ENCODE measurements at places on chromosomes 12 and 14.

DNA sequence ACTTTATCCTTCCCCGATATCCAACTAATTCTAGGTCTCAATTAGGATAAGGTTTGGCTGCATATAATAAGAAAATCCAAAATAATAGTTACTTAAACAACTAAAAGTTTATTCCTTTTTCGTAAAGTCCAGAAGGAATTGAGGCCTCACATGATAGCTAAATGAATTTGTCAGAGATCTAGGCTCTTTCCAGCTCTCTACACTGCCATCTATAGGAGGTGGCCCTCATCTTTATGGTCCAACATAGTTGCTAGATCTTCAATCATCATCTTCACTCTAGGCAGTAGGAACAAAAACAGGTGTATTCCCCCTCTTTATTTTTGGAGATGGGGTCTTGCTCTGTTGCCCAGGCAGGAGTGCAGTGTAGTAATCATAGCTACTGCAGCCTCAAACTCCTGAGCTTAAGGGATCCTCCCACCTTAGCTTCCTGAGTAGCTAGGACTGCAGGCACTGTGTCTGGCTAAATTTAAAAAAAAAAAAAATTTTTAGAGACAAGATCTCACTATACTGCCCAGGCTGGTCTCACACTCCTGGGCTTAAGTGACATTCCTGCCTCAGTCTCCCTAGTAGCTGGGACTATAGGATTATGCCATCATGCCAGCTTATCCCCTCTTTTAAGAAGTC is 46.5 kb upstream of the SAV1 start:
- DNase-seq, result peak; percentile 17

GRCh38 chr14:64891839-64892375 is 12.2 kb upstream of the SPTB start:
- DNase-seq, result peak; percentile 22

- no peak for DNase-seq
Measured at GRCh38 chr12:53094394-53094787, 3.1 kb upstream of the IGFBP6 start.

GRCh38 chr14:55285048-55285652 is 13.9 kb downstream of the FBXO34 start:
- peak; percentile 56 for DNase-seq

- no peak for DNase-seq
Measured at GRCh38 chr12:117045160-117046010, 53.8 kb downstream of the TESC start.

DNA sequence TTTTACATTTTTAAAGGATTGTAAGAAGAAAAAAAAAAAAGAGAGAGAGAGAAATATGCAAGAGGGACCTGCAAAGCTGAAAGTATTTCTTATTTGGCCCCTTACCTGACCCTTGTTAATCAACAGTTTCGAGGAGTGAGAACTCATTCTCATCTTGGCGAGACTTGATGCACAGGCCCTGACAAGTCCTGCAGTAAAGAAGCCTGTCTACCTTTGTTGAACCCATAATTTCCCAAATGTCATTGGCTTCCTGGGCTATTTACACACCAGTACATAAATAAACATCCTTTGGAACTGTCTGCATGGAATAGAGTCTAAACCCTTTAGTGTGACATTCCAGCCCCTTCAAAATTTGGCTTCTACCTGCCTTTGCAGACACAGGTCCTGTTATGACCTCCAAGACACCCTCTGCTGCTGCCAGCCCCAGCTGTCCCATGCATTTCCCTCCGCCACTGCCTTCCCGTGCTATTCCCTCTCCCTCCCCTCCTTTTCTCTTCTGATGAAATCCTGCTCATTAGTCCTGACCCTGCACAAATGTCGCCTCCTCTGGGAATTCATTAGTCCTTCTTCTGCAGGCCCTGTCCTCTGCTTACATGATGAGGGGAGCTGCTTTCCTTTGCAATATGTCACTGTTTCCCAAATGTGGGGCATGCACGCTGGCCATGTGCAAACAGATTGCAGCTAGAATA is 35.1 kb downstream of the MYL2 start:
- DNase-seq, result no peak

DNA sequence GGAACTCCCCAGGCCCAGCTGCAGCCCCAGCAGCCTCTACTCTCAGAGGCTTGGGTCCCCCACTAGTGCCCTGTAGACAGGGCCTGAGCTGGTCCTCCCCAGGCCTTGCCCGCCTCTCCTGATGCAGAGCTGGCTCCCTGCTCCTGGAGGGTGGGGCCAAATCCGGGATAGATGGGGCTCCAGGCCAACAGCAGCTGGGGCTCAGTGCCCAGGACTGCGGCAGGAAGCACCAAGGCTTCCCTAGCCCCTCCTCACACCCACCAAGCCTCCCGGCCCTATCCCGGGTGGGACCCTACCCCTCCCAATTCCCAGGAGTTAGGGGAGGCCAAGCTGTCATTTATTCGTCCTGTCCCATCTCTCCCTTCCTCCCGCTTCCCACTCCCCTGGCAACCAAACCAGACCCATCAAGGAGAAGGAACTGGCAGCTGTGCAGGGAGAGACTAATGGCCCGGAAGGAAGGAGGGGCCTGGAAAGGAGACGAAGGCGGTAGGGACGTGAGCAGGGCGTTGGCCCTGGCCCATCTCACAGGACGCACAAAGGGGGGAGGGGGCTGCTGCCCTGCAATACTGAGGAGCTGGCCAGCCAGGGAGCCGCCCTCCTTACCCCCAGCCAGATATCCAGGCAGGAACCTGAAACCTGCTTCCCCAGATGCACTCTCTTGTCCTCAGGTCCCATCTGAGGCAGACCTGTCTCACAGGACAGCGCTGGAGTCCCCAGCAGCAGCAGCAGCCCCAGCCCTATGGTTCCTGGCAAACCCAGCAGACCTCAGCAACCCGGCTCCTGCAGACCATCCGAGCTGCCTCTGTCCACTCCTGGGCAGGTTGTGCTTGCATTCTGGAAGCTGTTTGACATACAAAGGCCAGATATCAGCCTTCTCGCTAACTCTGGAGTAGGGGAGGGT is 1.6 kb upstream of the PRPH start:
- no peak for DNase-seq

All from RCC 7860 (cell line).